Cardiac ventricle fibroblast (primary cell): ENCODE measurements at places on chromosomes 3 and 15. TPM values are rescaled to one million over a fixed set of nuclear protein-coding genes. Genes with fewer than 3 reads are reported as not detected.

ADCY5 gene
- total RNA-seq = 0.37 and 1.2 TPM in 2 replicates

CHRFAM7A gene
- total RNA-seq = 0.54 and 1.4 TPM in 2 replicates

SLC28A1 gene
- total RNA-seq = not detected in 2 replicates

DPPA4 gene
- not detected in 2 replicates for total RNA-seq

LINGO1 gene
- 0.15 and 1.4 TPM in 2 replicates for total RNA-seq

ALS2CL gene
- total RNA-seq = 0.19 and 0.29 TPM in 2 replicates

TTC21A gene
- 0.64 and 1.3 TPM in 2 replicates for total RNA-seq

SPSB4 gene
- not detected in 2 replicates for total RNA-seq

IQCH gene
- total RNA-seq = 0.31 and 1.8 TPM in 2 replicates

ASB14 gene
- total RNA-seq = not detected in 2 replicates

SKOR1 gene
- 0.06 TPM in 1 of 2 replicates, not detected in the other for total RNA-seq

LMOD3 gene
- total RNA-seq = not detected in 2 replicates

LAMB2 gene
- total RNA-seq = 692 and 725 TPM in 2 replicates

KIF9 gene
- total RNA-seq = 1.1 and 2.1 TPM in 2 replicates

GCNT3 gene
- total RNA-seq = 0.34 and 0.56 TPM in 2 replicates

GOLGA8K gene
- not detected in 2 replicates for total RNA-seq

CAMK1 gene
- 34.1 and 34.8 TPM in 2 replicates for total RNA-seq

NCEH1 gene
- total RNA-seq = 1.5 and 2.2 TPM in 2 replicates

THRB gene
- 8.2 and 9.8 TPM in 2 replicates for total RNA-seq

RPN1 gene
- total RNA-seq = 248 and 259 TPM in 2 replicates

RLBP1 gene
- not detected in 2 replicates for total RNA-seq

SLC49A4 gene
- total RNA-seq = 12.5 and 17.4 TPM in 2 replicates

CLSTN2 gene
- 4.8 and 5.6 TPM in 2 replicates for total RNA-seq

RPP25 gene
- total RNA-seq = 15.1 and 15.2 TPM in 2 replicates

REC114 gene
- not detected in 2 replicates for total RNA-seq

INAFM2 gene
- total RNA-seq = 11.4 and 12.9 TPM in 2 replicates

CCR5 gene
- total RNA-seq = not detected in 2 replicates

FAM107A gene
- total RNA-seq = 1.2 TPM in 2 replicates

HESX1 gene
- 0.19 and 0.49 TPM in 2 replicates for total RNA-seq

C3orf38 gene
- total RNA-seq = 9.2 and 14.5 TPM in 2 replicates

LRRC31 gene
- not detected in 2 replicates for total RNA-seq

FURIN gene
- 34.9 and 38.6 TPM in 2 replicates for total RNA-seq

NR1I2 gene
- total RNA-seq = not detected in 2 replicates

KLHL40 gene
- not detected in 2 replicates for total RNA-seq

MGLL gene
- total RNA-seq = 9.4 and 9.6 TPM in 2 replicates

SRGAP3 gene
- total RNA-seq = 2.8 and 3.7 TPM in 2 replicates

ZDHHC23 gene
- total RNA-seq = 0.56 and 1.1 TPM in 2 replicates
